ENCODE measurements at places on chromosomes 13 and 19.

- DNase-seq = no peak
These were observed 119.4 kb upstream of the NBEA start for GRCh38 chr13:34822650-34823049.

GRCh38 chr13:32407854-32408253 lies 20.1 kb downstream of the N4BP2L1 start:
- no peak for DNase-seq

GRCh38 chr13:114130837-114131582 lies 1.4 kb downstream of the RASA3 start:
- peak; percentile 58 for DNase-seq

- no peak for DNase-seq
These were observed at the start of gene TMC4 for GRCh38 chr19:54172471-54173358. Gene TMC4 (minus strand): TSS chr19:54173160. CDS start chr19:54173117, 43 bp downstream.

GRCh38 chr19:18379803-18380747 lies 5.9 kb upstream of the GDF15 start:
- DNase-seq = peak; percentile 87

DNA sequence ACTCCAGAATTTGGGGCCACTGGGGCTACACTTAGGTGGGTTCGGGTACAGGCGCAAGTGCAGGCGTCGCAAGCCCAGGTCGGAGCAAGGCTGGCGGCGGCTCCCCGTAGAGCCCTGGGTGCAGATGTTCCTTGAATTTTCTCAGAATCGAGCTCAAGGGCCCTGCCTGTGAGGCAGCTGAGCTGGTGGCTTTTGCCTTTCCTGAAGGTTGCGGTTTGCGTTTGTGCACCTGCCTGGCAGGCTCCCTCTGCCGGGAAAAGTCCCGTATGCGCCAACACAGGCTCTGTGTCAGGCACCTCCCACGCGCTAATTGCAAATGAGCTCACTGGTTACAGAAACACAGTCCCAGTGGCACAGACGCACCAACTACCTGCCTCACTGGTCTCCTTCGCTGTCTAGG lies 5.9 kb downstream of the DOHH start:
- no peak for DNase-seq

GRCh38 chr13:46377554-46377953 lies 9.5 kb downstream of the RUBCNL start:
- no peak for DNase-seq

- DNase-seq = no peak
These were observed 65.5 kb downstream of the STK24 start for GRCh38 chr13:98511435-98511834.

DNA sequence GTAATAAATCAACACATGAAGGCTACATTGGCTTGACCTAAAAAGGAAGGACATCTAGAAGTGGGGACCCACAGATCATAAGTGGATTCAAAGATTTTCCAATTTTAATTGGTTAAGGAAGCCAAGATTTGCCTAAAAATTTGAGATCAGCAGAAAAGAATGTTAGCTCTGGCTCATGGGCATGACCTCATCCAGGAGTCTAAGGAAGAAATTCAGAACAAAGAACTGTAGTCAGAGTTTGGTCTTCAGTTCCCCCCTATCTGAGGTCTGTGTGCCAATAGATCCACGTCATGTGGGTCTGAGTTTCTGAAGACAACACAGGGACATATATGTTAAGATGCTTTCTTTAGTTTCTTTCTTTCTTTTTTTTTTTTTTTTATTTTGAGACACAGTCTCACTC lies 648.8 kb upstream of the SPRY2 start:
- no peak for DNase-seq

Data from BJ (cell line).